ENCODE measurements at places on chromosomes 3 and 15. TPM values are rescaled to one million over a fixed set of nuclear protein-coding genes. Genes with fewer than 3 reads are reported as not detected.

The CYP11A1 gene
- 0.08 TPM for polyA plus RNA-seq

The NME9 gene
- 0.65 TPM for polyA plus RNA-seq

DNA sequence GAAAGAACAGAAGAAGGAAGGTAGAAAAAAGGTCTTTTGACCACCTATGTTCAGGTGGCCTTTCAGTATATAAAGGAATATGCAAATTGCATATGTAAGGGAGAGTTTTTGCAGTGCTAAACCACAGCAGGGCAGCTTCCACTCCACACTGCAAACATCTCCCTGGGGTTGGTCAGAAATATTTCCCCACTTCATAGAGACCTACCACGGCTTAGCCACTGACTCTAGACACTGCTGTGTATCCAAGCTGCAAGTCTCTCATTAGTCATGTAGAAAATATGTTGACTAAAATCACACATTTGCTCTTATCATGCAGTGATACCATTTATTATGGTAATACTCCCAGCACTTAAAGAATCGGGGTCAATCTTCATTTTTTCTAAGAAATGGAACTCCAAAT, 214.9 kb upstream of the NR2F2 start:
- no peaks in the 10 kb centered on the region for H3K27me3 ChIP-seq
- H3K27ac ChIP-seq = no peak overlapping the region
- DNase-seq = no peak
- no peaks in the 10 kb centered on the region for H3K4me1 ChIP-seq
- H3K4me3 ChIP-seq = no peak overlapping the region

DNA sequence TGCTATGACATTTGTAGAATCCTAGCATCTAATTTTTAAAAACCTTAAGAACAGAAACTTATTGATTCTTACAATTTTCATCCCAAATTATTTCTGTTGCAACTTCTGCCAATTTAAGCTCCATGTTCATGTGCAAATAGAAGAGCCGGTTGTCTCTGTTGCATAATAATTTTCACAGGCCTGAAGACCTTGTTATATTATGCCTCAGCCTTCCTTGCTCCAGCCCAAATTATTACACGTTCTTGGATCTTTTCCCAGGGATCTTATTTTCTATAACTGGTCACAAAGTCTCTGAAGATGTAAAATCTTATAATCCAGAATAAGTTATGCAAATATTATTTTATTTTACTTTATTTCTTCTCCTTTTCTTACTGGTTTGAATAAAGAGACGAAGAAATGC, 210.7 kb upstream of the DPH6 start:
- H3K4me1 ChIP-seq = no peaks in the 10 kb centered on the region
- no peak overlapping the region for H3K27ac ChIP-seq
- H3K4me3 ChIP-seq = no peak overlapping the region
- H3K27me3 ChIP-seq = no peaks in the 10 kb centered on the region
- no peaks in the 10 kb centered on the region for H3K36me3 ChIP-seq

The SLC12A1 gene
- not detected for polyA plus RNA-seq

- no peaks in the 10 kb centered on the region for H3K36me3 ChIP-seq
- H3K4me3 ChIP-seq = no peak overlapping the region
- no peaks in the 10 kb centered on the region for H3K27me3 ChIP-seq
- DNase-seq = no peak
Observed at GRCh38 chr15:64749167-64749566, 26.2 kb downstream of the RBPMS2 start.

The ADGRG7 gene
- not detected for polyA plus RNA-seq

The CXCR6 gene
- not detected for polyA plus RNA-seq

GRCh38 chr3:169367016-169367415, 296.5 kb downstream of the MECOM start:
- H3K4me1 ChIP-seq = peaks cover 9% of the 10 kb centered on the region
- no peak for DNase-seq
- H3K27ac ChIP-seq = no peak overlapping the region
- H3K4me3 ChIP-seq = no peak overlapping the region

DNA sequence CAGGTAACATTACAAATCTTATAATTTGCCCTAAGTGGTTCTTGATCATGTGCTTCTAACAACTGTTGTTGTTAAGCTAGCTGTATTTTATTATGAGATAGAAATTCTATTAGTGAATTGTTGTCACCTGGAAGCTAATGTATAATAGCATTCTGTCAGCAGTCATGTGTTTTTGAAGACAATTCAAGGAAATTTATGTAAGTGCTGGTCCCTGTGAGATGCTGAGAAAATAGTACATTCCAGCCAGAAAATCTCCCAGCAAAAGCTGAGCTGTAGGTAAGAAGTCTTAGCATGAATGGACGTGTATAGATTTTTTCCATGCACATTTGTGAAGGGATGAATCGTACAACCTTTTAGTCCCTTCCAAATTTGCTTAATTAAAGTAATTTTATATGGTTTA, 120.0 kb upstream of the C15orf61 start:
- no peaks in the 10 kb centered on the region for H3K27me3 ChIP-seq
- no peaks in the 10 kb centered on the region for H3K36me3 ChIP-seq
- H3K4me1 ChIP-seq = no peaks in the 10 kb centered on the region
- H3K4me3 ChIP-seq = no peak overlapping the region
- H3K27ac ChIP-seq = no peak overlapping the region
- no peak for DNase-seq

GRCh38 chr3:14138109-14138877, 13.4 kb downstream of the TMEM43 start:
- H3K4me1 ChIP-seq = peaks cover 8% of the 10 kb centered on the region
- peaks cover 19% of the 10 kb centered on the region for H3K36me3 ChIP-seq
- no peaks in the 10 kb centered on the region for H3K27me3 ChIP-seq
- H3K27ac ChIP-seq = no peak overlapping the region

- H3K27me3 ChIP-seq = no peaks in the 10 kb centered on the region
- peaks cover 7% of the 10 kb centered on the region for H3K36me3 ChIP-seq
- DNase-seq = peak; percentile 95
Observed at GRCh38 chr15:72230197-72231065, 559 bp downstream of the PKM start.

DNA sequence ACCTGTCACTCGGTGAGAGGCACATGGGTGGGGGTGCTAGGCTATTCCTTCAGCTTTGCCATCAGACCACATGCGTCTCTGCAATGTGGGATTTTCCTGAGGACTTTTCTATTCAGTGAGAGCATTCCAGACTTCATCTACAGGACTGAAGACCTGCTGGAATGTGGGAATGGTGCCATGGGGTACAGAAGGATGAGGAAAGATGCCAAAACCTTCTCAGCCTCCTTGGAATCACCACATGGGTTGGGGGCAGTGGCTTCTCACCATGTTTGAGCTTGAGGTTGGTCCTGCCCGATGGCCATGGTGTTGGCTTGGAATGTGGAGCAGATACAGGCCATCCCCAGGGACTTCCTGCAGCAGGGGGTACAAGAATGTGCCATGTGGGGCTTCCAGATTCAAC, 80.9 kb upstream of the KLF13 start:
- H3K27ac ChIP-seq = no peak overlapping the region
- H3K4me1 ChIP-seq = no peaks in the 10 kb centered on the region
- H3K4me3 ChIP-seq = no peak overlapping the region
- H3K27me3 ChIP-seq = no peaks in the 10 kb centered on the region
- H3K36me3 ChIP-seq = no peaks in the 10 kb centered on the region

The RASL12 gene
- not detected for polyA plus RNA-seq

The MASP1 gene
- polyA plus RNA-seq = not detected

- H3K4me1 ChIP-seq = peaks cover 22% of the 10 kb centered on the region
- H3K36me3 ChIP-seq = no peaks in the 10 kb centered on the region
- no peak overlapping the region for H3K27ac ChIP-seq
- DNase-seq = no peak
- H3K27me3 ChIP-seq = peaks cover 18% of the 10 kb centered on the region
Observed at GRCh38 chr15:40281801-40282146, 1.1 kb downstream of the ANKRD63 start.

DNA sequence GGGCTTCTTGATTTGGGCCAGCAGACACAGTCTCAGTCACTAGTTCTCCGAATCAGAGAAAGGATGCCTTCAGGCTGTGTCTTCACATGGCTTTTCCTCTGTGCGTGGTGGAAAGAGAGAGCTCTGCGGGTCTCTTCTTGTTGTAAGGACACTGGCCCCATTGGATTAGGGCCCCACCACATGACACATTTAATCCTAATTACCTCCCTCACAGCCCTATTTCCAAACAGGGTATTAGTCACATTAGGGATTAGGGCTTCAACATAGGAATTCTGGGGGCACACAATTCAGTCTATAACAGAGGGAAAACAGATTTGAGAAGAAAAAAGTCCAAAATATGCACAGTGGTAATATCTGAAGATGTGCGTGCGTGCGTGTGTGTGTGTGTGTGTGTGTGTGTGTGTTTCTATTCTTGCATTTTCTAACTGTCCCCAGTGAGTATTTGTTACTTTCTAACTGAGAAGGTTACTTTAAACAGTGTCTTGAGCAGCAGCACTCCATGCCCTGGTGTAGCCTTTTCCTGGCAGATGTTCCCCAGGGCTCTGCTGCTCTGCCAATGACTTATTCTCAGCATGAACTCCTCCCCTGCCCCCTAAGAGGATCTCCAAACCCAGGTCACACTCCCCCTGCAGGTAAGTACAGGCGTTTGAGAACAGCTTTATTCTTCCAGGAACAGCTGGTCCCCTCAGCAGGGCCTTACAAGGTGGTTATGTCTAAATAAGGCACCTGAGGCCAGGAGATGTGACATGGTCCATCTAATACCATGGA, 72.9 kb downstream of the RPL39L start:
- H3K36me3 ChIP-seq = no peaks in the 10 kb centered on the region
- H3K4me3 ChIP-seq = no peak overlapping the region
- H3K27me3 ChIP-seq = no peaks in the 10 kb centered on the region
- no peak overlapping the region for H3K27ac ChIP-seq

DNA sequence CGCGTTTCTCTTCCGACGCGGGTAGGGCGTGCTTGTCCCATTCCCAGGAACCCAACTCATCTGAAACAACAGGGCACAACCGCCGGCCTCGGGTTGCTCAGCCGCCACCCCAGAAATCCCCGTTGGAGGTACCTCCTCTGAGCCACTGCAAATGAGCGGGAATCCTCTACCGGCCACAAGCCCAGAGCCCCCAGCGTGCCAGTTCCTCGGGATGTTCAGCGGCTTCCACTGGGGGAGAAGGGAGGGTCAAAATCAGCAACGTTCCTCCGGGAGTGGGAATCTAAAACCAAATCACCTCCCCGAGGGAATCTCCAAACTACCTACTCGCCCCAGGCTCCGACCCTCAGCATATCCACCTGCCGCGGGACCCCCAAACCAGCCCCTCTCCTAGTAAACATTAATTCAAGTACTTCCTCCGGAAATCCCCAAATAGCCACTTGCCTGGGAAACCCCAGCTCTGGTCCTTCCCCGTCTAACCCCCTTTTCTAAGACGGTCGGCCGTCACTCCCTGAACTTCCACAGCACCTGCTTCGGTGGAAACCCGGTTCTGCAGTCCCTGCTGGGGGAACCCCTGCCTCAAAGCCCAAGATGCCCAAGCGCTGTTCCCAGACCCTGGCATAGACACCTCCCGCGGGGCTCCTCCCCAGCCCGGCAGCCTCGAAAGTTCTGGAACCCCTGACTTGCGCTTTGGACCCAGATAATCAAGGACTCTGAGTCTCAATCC, 887 bp downstream of the OXTR start:
- H3K4me3 ChIP-seq = peak overlapping the region; percentile 61
- no peak overlapping the region for H3K27ac ChIP-seq
- no peaks in the 10 kb centered on the region for H3K36me3 ChIP-seq
- no peaks in the 10 kb centered on the region for H3K4me1 ChIP-seq

The NPTN gene
- 183 TPM for polyA plus RNA-seq

The SAMD7 gene
- not detected for polyA plus RNA-seq

DNA sequence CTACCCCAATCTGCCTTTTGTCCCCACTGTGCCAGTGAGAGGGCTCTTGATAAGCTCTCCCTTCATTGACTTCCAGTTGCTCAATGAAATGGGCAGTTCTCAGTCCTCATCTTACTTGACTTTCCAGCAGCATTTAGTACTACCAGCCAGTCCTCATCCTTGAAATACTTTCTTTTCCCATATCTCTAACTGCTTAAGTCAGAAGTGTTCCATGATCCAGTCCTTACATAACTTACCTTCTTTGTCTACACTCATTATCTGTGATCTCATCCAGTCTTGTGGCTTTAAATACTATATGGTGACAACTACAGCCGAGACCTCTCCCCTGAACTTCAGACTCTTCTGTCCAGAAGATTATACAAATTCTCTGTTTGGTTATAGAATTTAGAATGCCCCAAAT, 28.7 kb downstream of the RARRES1 start:
- no peak for DNase-seq
- peaks cover 33% of the 10 kb centered on the region for H3K4me1 ChIP-seq
- H3K27ac ChIP-seq = peak overlapping the region; percentile 85

DNA sequence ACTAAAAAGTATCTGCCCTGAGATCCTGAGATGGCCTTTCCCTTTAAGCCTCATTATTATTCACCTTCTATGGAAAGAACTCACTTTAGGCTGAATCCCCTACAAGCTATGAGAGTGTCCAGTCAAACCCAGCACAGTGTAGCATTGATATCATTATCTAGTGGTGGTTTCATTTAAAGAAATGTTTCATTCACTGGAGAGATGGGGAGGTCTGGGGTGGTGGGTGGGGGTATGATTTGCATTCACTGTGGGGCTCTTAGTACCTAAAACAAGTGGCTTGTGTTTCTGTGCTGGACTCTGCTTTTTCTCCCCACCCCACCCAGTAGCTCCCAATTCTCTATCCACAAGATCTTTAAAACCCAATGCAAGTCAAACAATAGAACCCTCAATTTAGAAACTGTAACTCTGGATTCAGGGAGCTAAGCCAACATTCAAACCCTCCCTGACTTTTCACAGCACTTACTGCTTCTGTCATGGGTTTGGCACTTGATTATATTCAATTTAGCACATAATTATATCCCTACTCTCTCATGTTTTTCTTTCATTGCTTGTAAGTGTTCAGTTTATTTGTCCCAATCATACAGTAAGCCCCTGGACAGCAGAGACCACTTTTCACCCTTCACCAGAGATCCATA, 310.5 kb upstream of the THBS1 start:
- H3K27me3 ChIP-seq = no peaks in the 10 kb centered on the region
- H3K4me3 ChIP-seq = no peak overlapping the region
- peak overlapping the region; percentile 99 for H3K27ac ChIP-seq
- H3K4me1 ChIP-seq = peaks cover 12% of the 10 kb centered on the region
- H3K36me3 ChIP-seq = no peaks in the 10 kb centered on the region

GRCh38 chr15:70512772-70513362, 250.5 kb downstream of the UACA start:
- peak; percentile 70 for DNase-seq
- no peaks in the 10 kb centered on the region for H3K27me3 ChIP-seq
- H3K27ac ChIP-seq = no peak overlapping the region
- H3K4me3 ChIP-seq = no peak overlapping the region

The KBTBD12 gene
- not detected for polyA plus RNA-seq

- H3K36me3 ChIP-seq = no peaks in the 10 kb centered on the region
- no peak for DNase-seq
- no peaks in the 10 kb centered on the region for H3K27me3 ChIP-seq
- H3K27ac ChIP-seq = no peak overlapping the region
Observed at GRCh38 chr3:120244834-120245225, 40.2 kb downstream of the GPR156 start.

The MYEF2 gene
- 11.6 TPM for polyA plus RNA-seq
